Smooth muscle cell of trachea (primary cell): ENCODE measurements at places on chromosomes 5 and 9. TPM values are rescaled to one million over a fixed set of nuclear protein-coding genes. Genes with fewer than 3 reads are reported as not detected.

The HSPB3 gene
- total RNA-seq, result 0.33 TPM in 1 of 2 replicates, not detected in the other

The GABRA6 gene
- not detected in 2 replicates for total RNA-seq

The MEIKIN gene
- not detected in 2 replicates for total RNA-seq

The INSYN2B gene
- 5.8 and 14.6 TPM in 2 replicates for total RNA-seq

The FOXD4 gene
- total RNA-seq, result 0.17 TPM in 1 of 2 replicates, not detected in the other

The CCL27 gene
- total RNA-seq, result 0.15 and 0.17 TPM in 2 replicates

The PNPLA7 gene
- 1.3 and 2.0 TPM in 2 replicates for total RNA-seq

The CTXN3 gene
- not detected in 2 replicates for total RNA-seq

The IL5 gene
- total RNA-seq, result not detected in 2 replicates

The TAF1L gene
- under 0.01 TPM in 2 replicates for total RNA-seq

The CLIC3 gene
- 1.6 and 5.8 TPM in 2 replicates for total RNA-seq

The APBA1 gene
- 14.7 and 21.0 TPM in 2 replicates for total RNA-seq

The DIPK1B gene
- total RNA-seq, result 0.58 and 2.2 TPM in 2 replicates

The PCDHAC2 gene
- total RNA-seq, result under 0.01 TPM in 1 of 2 replicates, not detected in the other

The LCN15 gene
- under 0.01 TPM in 1 of 2 replicates, not detected in the other for total RNA-seq

The PRR16 gene
- 5.8 and 9.3 TPM in 2 replicates for total RNA-seq

The PCDHGB7 gene
- 15.7 and 16.4 TPM in 2 replicates for total RNA-seq

The FOXD4L5 gene
- 0.15 and 0.17 TPM in 2 replicates for total RNA-seq

The ACSL6 gene
- 0.66 TPM in 1 of 2 replicates, not detected in the other for total RNA-seq

The ADAMTS16 gene
- total RNA-seq, result 0.17 TPM in 1 of 2 replicates, not detected in the other

The SH3GL2 gene
- total RNA-seq, result 0.15 TPM in 1 of 2 replicates, not detected in the other

The FOXE1 gene
- total RNA-seq, result not detected in 2 replicates

The NR2F1 gene
- 55.4 and 99.6 TPM in 2 replicates for total RNA-seq

The HK3 gene
- not detected in 2 replicates for total RNA-seq

The ACTBL2 gene
- total RNA-seq, result not detected in 2 replicates

The ADCY2 gene
- total RNA-seq, result 0.15 and 0.66 TPM in 2 replicates

The NTRK2 gene
- 0.15 and 0.17 TPM in 2 replicates for total RNA-seq

The APBB3 gene
- total RNA-seq, result 20.2 and 28.5 TPM in 2 replicates

The ATP6V1G1 gene
- total RNA-seq, result 97.1 and 106 TPM in 2 replicates

The CDC25C gene
- 0.66 and 13.7 TPM in 2 replicates for total RNA-seq

The SLC34A1 gene
- total RNA-seq, result not detected in 2 replicates

The EGFLAM gene
- 2.5 and 3.0 TPM in 2 replicates for total RNA-seq

The MRPS30 gene
- total RNA-seq, result 57.5 and 82.5 TPM in 2 replicates
